Lung microvascular endothelial cell (primary cell): ENCODE measurements at places on chromosomes 7 and 10.

- no peak for DNase-seq
Measured at GRCh38 chr10:51257511-51258248, 183.4 kb downstream of the PRKG1 start.

- DNase-seq = no peak
Measured at GRCh38 chr7:41886262-41886900, 183.5 kb upstream of the INHBA start.

GRCh38 chr10:79084972-79085597 is 16.3 kb downstream of the ZMIZ1 start:
- no peak for DNase-seq

GRCh38 chr7:3673524-3673923 is 372.5 kb downstream of the SDK1 start:
- peak; percentile 32 for DNase-seq

DNA sequence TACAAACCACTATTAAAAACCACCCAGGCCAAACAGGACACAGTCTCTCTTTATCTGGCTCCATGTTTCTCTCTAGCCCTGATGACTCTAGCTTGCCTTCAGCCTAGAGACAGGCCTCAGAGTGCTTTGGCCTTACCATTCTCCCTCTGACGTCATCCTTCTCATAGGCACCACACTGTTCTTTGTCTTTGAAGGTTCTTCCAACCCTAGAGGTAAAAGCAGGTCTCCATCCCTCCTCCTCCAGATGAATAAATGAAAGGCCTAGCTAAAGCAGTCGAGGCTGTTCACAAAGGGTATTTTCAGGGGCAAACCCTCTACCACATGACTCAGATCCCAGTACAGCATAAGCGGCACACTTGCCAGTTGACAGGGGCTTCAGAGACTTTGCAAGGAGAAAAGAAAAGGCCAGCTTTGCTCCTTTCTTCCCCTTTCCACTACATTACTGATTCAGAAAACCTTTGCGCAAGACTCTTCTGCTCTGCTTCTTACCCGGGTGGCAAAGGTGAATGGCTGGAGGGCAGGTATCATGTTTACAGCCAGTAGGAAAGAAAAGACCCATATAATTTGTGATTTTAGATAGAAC is 14.8 kb downstream of the NFE2L3 start:
- DNase-seq = no peak

DNA sequence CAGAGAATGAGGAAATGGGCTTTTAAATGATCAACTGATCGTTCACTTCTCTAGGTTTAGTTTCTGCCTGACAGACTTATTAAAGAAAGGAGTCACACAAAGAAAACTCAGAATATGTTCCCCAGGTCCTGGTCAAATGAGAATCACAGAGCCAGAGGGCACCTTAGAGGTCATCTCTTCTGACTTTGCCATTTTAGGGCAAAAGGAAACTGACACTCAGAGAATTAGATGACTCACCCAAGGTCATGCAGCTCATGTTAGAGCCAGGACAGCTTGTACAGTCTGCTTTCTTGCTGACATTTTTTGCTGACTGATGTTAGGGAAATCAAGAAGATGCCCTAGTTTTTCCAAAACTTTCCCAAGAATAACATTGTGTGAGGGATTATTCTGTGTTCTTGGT is 312.7 kb upstream of the SP8 start:
- no peak for DNase-seq

DNA sequence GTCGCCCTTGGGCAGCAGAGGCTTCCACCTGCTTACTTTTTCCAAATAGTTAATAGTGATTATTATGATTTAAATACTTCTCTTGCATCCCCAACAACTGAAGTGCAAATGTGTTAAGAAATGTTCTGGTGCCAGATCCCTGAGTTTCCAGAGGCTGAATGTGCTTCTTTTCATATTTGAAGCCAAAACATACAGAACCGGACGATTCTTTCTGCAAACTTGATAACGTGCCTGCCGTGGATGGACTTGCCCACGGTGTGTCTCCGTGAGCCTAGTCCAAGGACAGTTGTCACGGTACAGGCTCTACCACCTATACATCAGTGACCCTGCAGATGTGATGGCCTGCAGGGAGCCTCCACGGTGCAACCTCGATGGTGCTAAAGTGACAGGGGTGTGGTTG is 198.6 kb upstream of the LYZL2 start:
- no peak for DNase-seq

DNA sequence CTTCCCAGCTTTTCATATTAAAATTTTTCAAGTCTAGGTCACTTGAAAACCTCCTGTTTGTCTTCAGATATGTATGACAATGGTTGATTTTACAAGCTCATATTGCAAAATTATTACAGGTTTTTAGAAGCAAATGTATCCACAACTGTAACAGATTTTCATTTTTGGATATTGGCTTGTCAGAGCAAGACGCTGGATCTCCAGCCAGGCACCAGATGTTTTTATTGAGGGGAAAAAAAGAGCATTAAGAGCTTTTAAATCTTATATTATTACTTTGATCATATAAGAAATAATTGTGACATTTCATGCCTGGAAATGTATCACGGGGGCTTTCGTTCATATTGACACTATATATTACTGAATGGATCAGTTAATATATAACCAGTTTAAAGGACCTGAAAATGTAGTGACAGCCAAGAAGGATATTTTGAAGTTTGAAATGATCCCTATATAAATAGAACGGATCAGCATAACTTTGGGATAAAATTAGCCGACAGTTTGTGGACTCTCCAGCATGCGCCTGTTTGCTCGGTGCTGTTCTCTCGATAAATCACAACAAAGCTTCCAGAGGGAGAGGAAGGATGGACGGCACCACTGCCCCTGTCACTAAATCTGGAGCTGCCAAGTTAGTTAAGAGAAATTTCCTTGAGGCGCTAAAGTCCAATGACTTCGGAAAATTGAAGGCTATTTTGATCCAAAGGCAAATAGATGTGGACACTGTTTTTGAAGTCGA is at the start of gene ASB4:
Gene ASB4, plus strand, starts transcription at position 553 of the 733 bp plus-strand sequence. Its CDS starts 29 bp downstream, at position 582.
- no peak for DNase-seq

DNA sequence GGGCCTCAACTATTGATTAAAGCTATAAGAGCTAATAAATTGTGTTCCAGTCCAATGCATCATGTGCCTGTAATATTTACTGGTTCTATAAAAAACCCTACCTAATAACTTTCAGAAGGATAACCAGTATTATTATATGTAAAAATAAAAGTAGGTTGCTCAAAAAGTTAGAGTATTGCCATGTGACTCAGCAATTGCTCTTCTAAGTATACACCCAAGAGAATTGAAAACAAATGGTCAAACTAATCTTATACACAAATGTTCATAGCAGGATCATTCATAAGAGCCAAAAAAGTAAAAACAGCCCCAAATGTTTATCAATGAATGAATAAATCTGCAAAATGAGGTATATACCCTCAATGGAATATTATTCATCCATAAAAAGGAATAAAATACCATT is 89.5 kb upstream of the TES start:
- DNase-seq = no peak
